Epithelial cell of prostate (primary cell): ENCODE measurements at places on chromosomes 13 and 19.

DNA sequence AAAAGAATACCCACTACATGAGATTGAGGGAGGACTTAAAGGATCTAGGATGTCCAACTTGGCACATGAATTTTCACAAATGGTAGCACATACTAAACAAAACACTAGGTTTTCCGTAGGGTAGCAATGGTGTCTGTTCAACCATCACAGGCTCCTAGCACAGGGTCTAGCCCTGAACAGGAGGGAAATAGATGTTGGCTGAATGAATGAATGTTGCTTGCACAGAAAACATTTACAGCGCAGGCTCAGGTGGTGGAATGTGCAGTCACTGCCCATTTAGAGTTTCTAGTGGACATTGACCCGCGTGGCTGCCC lies 1.9 kb upstream of the MYCBP2 start:
- DNase-seq: no peak

DNA sequence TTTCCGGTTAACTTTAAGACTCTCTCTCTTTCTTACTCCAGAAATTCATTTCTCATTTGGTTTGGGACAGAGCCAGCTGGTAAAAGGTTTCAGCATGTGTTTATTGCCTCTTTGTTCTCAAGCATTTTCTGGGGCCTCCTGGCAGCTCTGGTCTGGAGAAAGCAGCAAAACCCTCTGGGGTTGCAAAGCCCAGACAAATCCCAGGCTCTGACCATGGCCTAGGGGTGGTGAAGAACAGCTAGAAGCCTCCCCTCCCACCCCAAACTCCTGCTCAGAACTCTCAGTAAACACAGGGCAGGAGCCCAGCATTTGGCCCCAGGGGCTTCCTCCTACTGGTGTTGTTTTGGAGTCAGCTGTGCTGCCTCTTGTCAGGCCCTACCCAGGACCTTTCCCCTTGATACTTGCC lies 124.2 kb upstream of the SERP2 start:
- DNase-seq: no peak

- no peak for DNase-seq
These were observed 6.7 kb downstream of the KCNJ14 start for GRCh38 chr19:48461982-48462655.

- no peak for DNase-seq
These were observed 665 bp downstream of the GPX4 start for GRCh38 chr19:1104311-1105007.

DNA sequence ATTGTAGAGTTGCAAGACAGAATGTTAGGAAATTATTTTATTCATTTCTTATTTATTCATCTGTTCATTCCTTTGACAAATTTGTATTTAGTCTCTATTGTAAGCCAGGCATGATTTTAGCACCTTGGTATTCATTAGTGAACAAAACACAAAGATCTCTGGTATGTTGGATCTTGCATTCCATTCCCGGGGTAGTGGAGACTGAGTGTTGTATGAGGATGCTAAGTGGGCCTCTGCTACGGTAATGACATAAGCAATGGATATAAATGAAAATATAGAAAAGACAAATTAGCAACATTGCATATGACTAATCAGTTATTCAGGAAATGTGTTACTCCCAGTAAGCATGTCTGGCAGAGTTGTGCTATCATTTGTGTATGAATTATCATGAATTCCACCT lies 449.3 kb downstream of the PCDH17 start:
- DNase-seq: no peak

- DNase-seq: no peak
These were observed 342.7 kb upstream of the SGCG start for GRCh38 chr13:22837980-22838647.
